ENCODE measurements at places on chromosomes 6 and 20. TPM values are rescaled to one million over a fixed set of nuclear protein-coding genes. Genes with fewer than 3 reads are reported as not detected.

TFEB gene
- total RNA-seq, result 44.3 TPM

CCN2 gene
- 34.3 TPM for total RNA-seq

DNA sequence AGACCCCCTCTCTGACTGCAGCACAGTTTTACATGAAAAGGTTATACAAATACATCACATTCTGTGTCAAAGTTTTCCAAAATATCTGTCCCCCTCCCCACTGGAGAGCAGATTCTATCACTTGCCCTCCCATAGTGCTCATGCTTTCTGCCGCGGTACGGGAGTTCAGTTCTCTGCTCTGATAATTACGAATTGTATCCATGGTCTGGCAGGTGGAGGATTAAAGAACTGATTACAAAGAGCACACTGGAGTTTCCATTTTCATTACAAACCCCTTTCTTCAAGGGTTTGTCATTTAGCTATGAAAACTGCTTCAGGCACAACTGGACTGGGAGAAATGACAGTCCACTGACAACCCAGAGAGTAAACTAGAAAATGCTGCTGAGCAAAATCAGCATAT, 166.0 kb downstream of the PDSS2 start:
- no peak for DNase-seq

- no peak for DNase-seq
Observed at GRCh38 chr6:45741437-45742171, 274.1 kb downstream of the CLIC5 start.

GRCh38 chr20:558117-558516, 14.5 kb upstream of the CSNK2A1 start:
- no peak for DNase-seq
